Left ventricle myocardium inferior (tissue), 1 donor: ENCODE measurements at places on chromosomes 5 and 9.

- no peak for DNase-seq
Measured at GRCh38 chr9:129995409-129996160, 47.4 kb downstream of the FNBP1 start.

- DNase-seq, result no peak
Measured at GRCh38 chr5:68419081-68419636, 203.6 kb downstream of the PIK3R1 start.

DNA sequence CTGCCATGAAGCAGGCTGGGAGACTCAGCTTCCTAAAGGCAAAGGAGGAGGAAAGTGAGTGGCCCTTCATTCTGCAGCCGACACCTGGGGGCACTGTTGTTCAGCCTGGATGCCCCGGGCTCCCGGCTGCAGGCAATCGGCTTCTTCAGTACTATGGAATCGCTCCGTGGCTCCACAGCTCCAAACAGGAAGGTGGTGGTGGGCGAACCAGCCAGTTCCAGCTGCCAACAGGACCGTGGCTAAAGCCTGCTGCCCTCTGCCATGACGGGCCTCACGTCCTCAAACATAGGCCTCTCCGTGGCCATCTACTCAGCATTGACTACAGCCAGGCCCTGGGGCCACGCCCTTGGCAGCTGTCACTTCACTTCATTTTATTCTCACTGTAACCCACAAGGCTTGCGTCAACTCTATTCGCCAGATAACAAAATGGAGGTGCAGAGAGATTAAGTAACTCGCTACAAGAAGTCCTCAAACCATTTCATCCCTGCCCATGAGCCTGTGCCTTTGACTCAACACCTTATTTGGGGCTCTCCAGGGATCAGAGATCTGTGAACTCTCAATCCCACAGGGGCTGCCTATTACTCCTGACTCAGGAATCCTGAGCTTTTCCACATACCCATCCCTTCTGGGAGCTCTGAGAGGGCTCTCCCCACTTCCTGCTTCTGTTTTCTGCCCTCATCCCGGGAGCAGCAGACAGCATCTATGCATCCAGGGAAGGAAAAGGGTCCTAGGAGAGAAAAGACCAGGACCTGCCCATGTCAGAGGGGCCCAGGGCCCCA is 38.0 kb downstream of the PAX5 start:
- peak; percentile 20 for DNase-seq

GRCh38 chr5:67921004-67921601 is 294.5 kb upstream of the PIK3R1 start:
- DNase-seq, result no peak

GRCh38 chr5:6615034-6615815 is 17.6 kb downstream of the NSUN2 start:
- no peak for DNase-seq

DNA sequence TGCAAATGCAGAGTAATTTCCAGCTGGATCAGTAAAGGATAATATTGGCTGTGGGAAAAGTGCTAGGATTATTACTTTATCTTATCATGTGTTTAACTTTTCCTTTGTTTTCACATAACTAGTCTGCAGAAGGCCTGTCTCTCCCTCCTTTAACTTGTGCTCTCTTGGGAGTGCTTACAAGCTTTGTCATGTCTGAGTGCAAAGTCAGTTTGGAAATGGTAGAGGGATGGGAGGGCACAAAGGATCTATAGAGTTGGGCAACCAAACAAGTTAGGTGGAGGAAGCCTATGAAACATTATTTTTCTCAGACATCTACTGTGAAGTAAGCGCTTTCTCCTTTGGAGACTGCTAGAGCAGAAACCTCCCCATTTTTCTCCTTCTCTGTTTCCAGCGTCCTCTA is 308.8 kb downstream of the ARHGAP26 start:
- no peak for DNase-seq

GRCh38 chr5:111676926-111677415 is 80.0 kb downstream of the NREP start:
- no peak for DNase-seq
